ENCODE measurements at places on chromosomes 1 and 21.

DNA sequence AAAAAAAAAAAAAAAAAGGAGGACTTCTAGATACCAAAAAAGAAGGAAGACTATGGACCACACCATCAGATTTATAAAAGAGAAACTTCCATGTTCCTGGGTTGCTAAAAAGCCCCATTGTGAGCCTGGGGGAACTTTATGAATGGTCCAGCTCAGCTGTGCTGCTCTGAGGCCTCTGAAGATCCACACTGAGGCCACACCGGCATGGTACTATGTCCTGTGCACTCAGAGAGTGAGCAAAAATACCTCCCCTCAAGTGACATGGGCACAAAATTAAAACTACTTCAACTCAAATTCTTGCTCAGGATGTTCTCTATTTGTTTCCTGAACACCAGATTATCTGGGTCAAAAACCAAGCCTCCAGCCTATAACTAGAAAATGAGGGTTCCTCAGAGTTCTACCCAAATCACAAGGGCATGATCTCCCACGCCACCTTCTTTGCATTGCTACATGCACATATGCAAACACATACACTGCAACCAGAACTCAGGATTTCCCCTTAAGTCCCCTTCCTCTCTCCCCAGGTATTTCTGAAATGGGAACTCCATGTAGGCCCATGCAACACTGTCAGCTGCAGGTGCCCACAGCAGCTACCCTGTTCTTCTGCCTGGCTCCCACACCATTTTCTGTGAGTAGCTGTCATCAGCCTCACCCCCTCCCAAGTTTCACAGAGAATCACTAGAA is 94.4 kb downstream of the SH3GLB1 start:
- no peak for DNase-seq

GRCh38 chr1:162081316-162081715 is 11.8 kb downstream of the NOS1AP start:
- DNase-seq, result no peak

- no peak for DNase-seq
Measured at GRCh38 chr1:168518813-168519212, 25.0 kb downstream of the XCL2 start.

- no peak for DNase-seq
Measured at GRCh38 chr1:187943606-187944403, 1115.1 kb downstream of the PLA2G4A start.

GRCh38 chr1:165717918-165718515 is 19.7 kb upstream of the ALDH9A1 start:
- no peak for DNase-seq

DNA sequence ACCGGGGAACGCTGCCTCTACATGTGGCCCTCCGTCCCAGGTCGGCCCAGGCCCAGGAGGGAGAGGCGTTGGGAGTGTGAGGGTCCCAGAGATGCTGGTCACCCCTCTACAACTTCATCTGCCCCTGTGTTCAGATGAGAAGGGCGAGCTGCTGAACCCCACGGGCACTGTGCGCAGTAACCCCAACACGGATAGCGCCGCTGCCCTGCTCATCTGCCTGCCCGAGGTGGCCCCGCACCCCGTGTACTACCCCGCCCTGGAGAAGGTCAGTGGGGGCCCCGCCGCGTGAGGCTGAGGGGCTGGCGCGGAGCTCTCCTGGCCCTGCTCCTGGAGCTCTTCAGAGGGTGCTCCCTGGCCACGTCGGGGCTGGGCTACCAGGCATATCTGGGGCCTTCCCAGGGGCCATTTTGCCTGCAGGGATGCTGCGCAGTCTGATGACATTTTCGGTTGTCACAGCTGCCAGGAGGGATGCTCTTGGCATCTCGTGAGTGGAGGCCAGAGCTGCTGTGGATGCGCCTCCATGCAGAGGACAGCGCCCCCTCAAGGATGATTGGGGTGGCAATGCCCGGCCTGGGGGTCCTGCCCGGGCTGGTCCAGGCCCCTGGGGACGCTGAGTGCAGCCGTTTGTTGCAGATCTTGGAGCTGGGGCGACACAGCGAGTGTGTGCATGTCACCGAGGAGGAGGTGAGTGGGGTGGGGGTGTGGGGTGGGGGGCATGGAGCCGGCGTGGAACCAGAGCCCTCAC is 68.6 kb downstream of the PIK3CD start:
- DNase-seq, result no peak

DNA sequence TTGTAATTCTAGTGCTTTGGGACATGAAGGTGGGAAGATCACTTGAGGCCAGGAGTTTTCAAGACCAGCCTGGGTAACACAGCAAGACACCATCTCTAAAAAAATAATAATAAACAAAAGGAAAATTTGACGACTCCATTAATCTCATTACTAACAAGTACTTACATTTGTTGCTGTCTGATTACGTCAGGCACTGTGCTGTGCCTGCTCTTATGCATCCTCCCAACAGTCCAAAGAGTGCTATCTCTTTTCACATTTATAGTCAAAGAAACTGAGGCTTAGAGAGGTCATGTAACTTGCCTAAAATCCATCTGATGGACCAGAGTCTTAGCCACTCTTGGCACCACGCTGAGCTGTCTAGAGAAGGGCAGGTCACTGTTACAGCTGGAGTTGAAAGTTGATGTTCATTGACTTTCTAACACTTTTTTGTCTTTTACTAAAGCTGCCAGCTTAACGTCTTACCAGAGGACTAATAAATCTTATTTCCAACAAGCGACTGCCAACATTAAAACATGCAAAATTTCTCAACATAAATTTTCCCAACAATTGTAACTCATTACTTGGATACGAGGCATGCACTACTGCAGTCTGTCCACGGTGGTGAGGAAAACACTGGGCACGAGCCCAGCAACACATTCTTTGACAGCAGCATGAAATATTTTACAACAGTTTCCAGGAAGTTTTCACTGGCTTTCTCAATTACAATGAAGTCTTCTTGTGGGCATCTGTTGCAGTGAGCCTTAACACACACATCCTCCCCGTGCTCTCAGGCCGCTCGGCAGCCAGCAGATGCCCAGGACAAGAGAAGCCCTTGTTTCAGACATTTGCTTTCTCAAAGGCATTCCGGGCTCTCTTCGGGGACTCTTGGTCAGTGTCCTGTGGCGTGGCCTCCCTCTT is 262.9 kb upstream of the PROX1 start:
- no peak for DNase-seq

- DNase-seq, result no peak
Measured at GRCh38 chr1:221761354-221762002, 19.6 kb upstream of the DUSP10 start.

- no peak for DNase-seq
Measured at GRCh38 chr21:44283948-44284347, 1.7 kb upstream of the AIRE start.

DNA sequence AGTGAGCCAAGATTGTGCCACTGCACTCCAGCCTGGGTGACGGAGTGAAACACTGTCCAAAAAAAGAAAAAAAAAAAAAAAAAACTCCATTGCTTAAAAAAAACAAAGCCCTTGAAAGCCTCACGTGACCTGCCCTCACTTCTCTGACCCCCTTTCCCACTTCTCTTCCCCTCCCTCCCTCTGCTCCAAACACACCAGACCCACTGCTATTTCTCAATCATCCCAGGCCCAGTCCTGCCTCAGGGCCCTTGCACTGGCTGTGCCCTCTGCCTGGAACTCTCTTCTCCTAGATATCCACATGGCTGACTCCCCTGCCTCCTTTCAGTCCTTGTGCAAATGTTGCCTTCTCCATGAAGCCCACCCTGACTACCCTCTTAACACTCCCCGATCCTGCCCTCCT is 45.4 kb upstream of the TARDBP start:
- no peak for DNase-seq

DNA sequence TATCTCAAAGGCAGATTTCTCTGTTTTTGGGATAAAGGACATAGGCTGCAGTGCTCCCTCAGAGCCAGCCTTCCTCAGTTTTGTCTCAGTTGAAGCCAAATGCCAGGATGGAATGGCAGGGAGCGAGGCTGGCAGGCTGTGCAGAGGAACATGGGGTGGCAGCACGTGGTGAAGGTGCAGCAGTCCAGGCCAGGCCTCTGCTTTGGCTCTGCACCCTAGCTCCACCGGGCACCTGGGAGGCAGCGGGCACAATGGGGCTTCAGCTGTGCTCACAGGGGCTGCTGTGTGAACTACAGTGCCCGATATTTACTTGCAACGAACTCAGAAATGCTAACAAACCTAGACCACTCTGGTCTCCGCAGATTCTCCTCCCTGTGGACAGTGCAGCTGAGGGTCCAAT is 319.6 kb downstream of the ZNF326 start:
- no peak for DNase-seq

DNA sequence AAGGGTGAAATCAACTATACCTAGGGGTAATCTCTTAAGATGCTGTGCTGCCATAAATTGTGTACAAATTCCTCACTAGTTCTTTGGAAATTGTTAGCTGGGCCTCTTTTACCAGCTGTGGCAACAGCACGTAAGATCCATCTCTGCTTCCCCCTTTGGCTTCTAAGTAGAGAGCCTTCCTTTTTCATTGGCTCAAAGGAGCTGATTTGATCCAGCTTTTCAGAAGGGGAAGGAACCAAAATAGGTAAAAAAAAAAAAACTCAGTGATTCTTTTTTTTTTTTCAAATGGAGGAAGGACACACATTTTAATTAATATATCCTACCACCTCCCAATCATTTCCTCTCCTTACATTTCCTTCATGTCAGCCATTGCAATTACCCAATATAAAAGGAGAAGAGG is 4.0 kb upstream of the RCAN1 start:
- DNase-seq, result no peak

- DNase-seq, result no peak
Measured at GRCh38 chr21:41961282-41961701, 7.5 kb upstream of the C2CD2 start.

DNA sequence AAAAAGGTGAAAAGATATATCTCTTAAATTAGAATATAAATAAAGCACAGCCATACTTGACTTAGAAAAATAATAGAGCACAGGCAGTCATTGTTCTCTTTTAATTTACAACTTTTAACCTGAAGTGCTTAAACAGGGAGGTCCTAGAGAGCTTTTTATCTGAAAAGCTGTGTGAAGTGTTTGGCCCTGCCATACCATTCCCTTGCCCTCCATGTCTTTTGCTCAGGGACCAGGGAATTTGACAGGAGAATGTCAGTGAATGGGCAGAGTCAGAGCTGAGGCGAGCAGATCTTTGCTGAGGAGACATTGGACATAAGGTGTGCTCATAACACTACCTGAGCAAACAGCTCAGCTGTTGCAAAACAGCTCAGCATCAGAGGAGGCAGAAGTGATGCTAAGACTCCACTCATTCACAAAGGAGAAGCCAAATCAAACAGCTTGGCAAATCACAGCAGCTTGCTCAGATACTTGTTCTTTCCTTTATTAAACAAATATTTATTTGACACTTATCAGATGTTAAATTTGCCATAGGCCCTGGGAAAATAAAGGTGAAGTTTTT is 14.9 kb upstream of the MGST3 start:
- no peak for DNase-seq

DNA sequence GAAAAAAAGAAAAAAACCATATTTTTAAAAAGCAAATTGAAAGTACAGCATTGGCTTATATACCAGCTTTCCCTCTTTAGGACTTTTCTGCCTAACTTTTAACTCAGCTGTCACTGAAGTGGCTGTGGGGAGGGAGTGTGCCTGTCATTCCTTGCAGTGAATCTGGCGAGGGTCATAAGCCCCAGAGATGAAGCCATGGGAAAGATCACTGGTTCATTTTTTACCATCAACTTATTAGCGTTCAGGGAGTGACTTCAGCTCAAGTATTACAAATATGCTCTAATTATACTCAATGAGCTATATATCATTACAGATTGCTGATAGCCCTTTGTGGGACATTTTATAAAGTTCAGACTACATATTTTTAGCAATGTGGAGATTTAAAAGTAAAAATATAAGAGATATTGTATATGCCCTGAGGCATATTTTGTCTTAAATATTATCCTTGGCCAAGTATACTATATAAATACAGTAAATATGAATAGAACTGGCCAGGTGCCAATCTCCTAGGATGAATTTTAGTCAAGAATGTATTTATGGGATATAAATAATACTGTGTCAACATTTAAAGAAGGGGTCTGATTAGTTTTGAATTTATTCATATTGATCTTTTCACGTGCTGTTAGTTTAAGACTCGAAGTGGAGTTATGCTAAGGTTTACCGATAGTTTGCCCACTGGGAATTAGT is 4.4 kb downstream of the TGFB2 start:
- no peak for DNase-seq

- DNase-seq, result no peak
Measured at GRCh38 chr1:227315629-227316346, 2.5 kb downstream of the CDC42BPA start.

DNA sequence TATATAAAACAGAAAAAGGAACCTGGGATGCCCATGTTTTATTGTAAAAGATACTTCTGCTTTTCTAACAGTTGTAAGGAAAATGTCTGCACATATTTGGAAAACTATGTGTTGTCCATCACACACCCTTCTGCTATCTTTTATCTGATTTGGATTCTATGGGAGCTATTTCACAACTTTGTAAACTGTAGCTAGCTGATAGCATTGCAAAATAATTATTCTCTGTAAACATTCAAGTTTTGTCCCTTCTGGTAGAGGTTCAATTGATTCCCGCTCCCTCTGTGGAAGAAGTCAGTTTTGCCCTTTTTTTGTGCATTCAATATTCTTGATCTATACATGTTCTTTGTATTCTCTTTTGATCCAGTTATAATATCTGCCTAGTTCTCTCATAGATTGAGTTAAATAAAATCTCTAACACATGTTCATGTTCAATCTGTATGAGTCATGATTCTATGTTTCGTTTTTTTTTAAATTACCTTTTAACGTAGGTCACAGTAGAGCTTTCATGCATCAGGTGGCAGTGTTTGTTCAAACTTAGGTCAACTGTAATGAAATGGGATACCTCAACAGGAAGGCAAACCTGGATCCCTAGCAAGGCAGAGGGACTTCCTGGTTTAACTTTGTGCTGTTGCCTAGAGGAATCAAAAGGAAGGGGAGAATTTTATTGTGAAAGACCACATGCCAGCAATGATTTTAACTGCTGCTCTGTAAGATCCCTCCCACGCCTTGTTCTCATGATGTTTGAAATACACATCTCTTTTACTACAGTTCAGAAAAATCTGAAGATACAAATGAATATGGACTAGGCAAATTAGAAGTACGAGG is 26.0 kb upstream of the BCL9 start:
- no peak for DNase-seq

DNA sequence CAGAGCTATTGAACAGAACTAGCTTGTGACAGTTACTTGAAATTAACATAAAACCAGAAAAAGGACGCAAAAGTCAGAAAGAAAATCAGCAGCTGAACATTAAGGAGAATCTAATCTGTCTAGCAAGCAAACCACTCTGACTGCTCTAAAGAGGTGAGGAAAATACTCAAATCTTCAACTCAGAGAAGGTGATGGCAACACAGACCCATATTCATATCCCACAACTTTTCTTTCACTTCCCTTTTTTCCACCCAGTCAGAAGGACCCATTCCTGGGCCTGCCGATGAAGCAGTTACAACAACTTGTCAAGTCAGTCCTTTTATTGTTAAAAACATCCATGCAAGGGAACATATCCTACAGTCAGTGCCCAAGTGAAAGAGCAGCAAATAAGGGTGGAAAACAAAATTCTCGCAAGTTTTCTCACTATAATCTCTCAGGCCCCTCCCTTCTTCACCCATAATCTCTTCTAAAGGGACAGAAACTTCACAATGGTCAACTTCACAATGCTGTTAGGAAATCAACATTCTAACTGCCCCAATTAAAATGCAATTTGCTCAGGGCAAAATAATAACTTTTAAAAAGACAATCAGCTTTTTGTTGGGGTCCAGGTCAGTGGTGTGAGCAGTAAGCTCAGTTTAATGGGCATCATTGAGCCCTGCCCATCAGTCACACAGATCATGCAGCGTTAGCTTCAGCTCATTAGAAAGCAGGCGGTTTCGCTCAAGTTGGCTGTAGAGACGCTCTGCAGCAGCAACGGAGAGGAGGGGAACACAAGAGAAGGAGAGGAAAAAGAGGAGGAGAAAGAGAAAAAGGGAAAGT is 3.6 kb upstream of the NUP210L start:
- no peak for DNase-seq

- DNase-seq, result no peak
Measured at GRCh38 chr1:93667642-93668041, 14.0 kb downstream of the BCAR3 start.
